ENCODE measurements at places on chromosomes 7 and 10.

GRCh38 chr7:134514663-134515062 is 12.7 kb upstream of the AKR1B10 start:
- no peak for DNase-seq

- DNase-seq, result no peak
These were observed 36.3 kb downstream of the CHN2 start for GRCh38 chr7:29230871-29231345.

DNA sequence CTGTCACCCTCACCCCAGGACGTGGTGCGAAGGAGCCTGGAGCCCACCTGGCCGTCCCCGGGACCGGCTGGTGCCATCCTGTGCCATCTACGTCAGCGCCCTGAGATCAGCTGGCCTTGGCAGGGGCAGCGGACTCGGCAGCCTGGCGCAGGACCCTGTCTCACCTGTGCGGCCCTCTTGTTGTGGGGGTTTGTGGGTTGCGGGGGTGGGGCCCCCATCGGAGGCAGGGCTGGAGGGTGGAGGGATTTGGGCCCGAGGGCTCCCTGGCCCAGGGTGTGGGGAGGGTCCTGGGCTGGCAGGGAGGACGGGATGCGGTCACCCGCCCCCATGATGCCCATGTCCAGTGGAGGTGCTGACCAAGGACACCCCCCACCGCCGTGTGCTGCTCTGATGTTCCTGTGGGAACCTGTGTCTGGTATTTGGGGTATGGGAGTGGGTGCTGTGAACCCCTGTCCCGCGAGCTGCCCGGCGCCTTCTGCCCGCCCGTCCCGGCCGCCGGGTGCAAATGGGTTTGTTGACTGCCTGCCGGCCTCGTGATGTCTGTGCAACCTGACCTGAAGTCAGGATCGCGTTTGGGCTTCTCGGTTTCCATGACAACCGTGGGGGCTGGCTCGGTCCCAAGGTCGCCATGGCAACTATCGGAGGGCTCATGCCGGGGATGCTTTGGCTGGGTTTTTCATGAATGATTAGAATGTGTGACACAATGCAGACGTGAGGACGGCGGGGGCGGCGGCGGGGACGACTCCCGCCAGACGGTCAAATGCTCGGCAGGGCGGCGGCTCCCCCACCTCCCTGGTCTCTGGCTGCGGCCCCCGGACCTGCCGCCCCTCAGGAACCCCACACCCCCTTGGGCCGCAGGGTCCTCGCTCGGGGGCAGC is 7.3 kb downstream of the MAFK start:
- DNase-seq, result no peak

DNA sequence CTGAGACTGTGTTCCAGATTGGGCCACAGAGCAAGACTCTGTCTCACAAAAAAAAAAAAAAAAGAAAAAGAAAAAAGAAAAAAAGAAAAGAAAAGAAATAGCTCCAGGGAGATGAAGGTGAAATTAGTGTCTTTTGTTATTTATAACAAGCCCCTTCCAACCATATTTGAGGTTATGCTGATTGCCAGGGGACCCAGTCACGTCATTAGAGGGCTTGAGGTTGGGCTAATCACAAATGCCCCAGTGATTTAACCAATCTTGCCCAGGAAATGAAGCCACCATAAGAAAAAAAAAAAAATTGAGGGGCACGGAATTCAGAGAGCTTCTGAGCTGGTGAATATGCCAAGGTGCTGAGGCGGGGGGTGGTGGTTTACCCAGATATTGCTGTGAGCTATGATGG is 11.3 kb upstream of the RNF216 start:
- DNase-seq, result no peak

GRCh38 chr7:8592167-8592566 is 158.8 kb downstream of the NXPH1 start:
- no peak for DNase-seq

- no peak for DNase-seq
These were observed 143.9 kb downstream of the JAZF1 start for GRCh38 chr7:28036696-28037095.

DNA sequence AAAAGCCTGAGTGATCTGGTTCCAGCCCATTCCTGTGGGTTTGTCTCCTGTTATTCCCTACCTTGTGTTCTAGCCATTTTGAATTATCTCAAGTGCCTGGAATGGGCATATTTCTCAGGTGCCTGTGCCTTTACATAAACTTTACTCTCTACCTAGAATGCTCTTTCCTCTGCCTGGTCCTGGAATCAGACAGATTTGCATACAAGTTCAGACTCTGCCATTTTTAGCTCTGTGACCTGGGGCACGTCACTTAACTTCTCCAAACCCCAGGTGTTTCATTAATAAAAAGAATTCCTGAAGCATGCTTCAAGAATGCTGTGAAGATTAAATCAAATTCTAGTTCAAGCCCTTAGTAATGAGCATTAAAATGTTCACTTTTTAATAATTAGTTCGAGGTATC is 7.8 kb downstream of the DCLRE1A start:
- no peak for DNase-seq

DNA sequence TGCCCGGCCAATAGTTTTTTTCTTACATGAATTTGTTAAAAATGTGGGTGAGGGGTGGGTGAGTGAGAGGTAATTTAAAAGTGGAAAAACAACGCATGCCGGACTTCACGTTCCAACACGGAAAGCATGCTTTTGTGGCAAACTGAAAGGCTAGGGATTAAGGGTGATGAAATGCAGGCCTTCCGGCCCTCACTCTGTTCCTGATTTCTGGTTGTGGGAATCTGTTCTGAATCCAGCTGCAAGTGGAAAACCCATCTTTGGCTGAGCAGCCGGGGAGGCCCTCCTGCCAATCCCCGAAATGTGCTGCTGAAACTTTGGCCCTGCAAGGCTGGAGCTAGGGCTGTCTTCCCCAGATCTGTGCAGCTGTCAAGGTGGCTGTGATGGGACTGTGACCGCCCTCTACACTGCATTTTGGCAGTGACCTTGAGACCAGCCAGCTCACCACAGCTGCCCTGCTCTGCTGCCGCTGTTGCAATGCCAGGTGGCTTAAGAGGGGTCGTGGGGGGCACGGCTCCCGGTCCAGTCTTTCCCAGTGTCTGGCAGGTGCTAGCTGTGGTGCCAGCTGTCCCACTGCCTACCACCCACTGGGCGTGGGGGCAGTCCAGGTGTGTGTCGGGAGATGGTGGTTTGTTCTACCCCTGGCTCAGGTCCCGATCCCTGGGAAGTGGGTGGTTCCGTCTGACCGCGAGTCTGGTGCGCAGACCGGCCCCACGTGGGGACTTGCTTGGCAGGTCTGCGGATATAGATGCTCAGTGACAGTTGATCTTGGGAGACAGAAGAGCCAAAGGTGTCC is 39.0 kb downstream of the TET1 start:
- DNase-seq, result no peak

GRCh38 chr7:132895231-132895630 is 186.7 kb downstream of the CHCHD3 start:
- no peak for DNase-seq

GRCh38 chr10:73517166-73517888 is 21.5 kb upstream of the PPP3CB start:
- DNase-seq, result no peak

DNA sequence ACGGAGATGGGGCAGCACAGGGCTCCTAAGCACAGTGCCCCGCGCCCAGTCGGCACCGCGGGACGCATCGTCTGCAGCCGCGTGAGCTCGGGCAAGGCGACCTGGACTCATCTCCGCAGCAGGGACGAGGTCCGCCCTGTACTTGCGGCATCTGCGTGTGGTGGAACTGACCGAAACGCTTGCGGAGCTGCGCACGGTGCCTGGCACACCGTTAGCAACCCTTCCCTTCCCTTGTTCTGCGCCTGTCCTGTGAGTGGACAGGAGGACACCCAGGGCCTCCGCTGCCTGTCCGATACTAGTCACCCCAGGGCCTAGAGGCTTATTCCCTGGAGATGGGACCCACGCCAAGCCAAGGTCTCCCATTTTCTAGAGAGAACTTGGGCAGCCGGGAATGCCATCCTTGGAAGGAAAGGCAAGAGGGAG is 98.5 kb downstream of the WDR11 start:
- no peak for DNase-seq

- DNase-seq, result no peak
These were observed 27.3 kb downstream of the SEC23IP start for GRCh38 chr10:119919826-119920225.

GRCh38 chr7:44084701-44085100 is 2.4 kb upstream of the POLM start:
- DNase-seq, result no peak

- no peak for DNase-seq
These were observed 693.9 kb downstream of the PARD3 start for GRCh38 chr10:34121125-34121753.

- no peak for DNase-seq
These were observed at the start of gene LOXL4 for GRCh38 chr10:98267894-98268693. LOXL4 (minus strand) TSS chr10:98268194; CDS start chr10:98263019, 5,175 bp downstream.

DNA sequence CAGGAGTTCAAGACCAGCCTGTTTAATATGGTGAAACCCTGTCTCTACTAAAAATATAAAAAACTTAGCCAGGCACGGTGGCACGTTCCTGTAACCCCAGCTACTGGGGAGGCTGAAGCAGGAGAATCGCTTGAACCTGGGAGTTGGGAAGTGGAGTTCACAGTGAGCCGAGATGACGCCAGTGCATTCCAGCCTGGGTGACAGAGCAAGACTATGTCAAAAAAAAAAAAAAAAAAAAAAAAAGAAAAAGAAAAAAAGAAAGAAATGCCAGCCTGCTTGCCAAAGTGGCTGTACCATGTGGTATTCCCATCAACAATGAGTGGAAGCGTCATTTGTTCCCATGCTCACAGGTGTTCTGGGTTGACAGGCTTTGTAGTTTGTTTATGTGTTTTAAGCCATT is 43.3 kb upstream of the NPTX2 start:
- DNase-seq, result no peak

GRCh38 chr10:131997366-131998049 is 15.8 kb upstream of the BNIP3 start:
- DNase-seq, result no peak

DNA sequence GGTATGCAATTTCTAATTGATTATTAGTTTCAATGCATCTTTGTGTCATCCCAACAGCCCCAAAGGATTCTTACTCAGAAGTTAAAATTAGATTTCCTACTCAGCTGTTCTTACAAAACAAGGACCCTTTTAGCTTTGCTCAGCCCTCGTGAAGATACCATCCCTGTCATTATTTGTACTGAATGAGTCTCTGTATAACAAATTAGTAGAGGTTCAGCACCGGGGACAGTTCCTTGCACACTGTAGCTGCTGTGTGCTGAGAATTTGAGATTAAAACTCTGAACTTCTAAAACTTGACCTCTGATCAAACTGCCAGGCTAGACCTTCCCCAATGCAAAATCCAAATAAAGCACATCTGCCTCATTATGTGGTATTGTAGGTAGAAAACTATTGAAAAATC is 299.1 kb downstream of the LHFPL3 start:
- no peak for DNase-seq

DNA sequence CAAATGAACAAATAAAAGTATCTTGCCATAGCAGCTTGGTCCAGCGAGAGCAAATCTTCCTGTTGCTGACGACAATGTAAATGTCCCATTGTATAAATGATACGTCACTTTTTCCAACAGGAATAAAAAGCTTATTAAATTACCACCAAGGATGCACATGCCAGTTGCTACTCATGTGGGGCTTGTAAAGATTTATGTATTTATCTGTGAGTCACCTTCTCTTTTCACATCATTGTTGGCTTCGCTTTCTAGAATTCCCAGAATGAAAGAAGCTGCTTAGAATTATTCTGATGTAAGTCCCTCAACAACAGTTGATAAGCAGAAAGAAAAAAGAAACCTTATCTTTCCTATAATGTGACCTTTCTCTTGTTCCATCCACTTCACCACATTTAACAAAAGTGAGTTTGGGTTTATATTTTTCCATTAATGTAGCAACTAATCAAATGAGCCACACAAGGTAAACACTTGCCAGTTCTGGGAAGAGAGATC is 22.4 kb downstream of the DNAJC12 start:
- DNase-seq, result no peak

DNA sequence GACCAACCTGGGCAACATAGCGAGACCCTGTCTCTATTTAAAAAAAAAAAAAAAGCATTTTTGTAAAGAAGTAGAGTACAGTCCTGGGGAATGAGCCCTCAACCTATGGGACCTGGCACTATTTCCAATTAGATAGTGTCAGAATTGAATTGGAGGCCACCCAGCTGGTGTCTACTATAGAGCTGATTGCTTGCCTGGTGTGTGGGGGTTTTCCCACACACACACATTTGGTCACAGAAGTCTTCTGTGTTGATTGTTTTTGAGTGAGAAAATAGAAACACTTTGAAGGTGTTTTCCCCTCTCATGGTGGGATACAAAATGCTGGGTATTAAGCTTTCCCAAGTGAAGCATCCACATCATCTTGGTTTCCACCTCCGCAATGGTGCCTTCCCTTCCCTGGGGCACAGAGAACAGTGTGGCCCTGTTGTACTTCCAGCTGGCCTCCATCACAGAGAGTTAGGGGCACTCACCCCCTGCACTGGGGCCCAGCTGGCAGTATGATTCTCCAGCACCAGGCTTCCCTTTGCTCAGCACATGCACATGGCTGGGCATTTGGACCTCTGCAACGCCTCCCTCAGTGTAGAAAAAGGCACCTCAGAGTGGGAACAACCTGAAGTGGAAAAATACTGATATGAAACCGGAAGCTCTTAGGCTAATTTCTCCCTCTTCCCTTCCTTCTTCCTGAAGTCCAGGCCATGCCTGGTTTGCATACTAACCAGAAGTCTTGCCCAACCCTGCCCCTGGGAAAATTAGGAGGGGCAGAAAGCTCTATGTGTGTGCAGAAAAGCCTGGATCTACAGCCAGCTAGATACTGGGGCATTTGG is 10.7 kb upstream of the NFKB2 start:
- DNase-seq, result no peak

GRCh38 chr10:47449979-47450378 is 33.9 kb downstream of the ANXA8 start:
- DNase-seq, result no peak

DNA sequence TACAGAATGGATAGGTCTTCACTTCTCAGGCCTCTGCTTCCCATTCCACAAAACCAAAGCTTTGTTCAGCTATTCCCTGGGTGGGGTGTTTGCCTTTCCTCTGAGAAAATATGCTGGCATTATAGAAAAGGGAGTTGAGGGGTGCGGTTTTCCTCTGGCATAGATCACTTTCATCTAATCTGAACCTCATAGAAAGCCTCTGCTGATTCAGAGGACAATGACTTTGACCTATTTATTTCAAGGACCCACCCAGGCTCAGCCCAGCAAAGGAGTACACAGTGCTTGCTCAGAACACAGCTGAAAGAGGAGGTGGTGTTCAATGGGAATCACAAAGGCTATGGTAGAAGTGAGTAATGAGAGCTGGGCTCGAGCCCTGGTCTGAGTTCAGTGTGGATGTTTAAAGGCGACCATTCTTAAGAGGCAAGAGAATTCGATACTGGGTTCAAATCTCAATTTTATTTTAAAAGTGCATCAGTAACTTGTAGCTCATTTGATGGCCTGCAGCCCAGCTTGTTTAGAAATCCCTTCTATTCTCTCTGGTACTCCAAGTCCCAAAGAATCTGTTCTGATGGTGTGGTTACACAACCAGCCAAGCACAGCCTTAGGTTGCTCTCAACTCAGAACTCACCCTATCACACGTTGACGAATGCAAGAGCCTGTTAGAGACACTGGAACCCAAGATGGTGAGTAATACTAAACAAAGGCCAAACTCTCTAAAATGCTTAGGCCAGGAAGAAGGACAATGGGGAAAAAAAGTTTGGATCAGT is 1012.8 kb downstream of the LRMDA start:
- DNase-seq, result no peak

- DNase-seq, result no peak
These were observed 35.4 kb upstream of the ZNF107 start for GRCh38 chr7:64630496-64630895.

- DNase-seq, result no peak
These were observed 5.0 kb downstream of the PGAM2 start for GRCh38 chr7:44060091-44060947.

- DNase-seq, result no peak
These were observed 49.3 kb upstream of the AFAP1L2 start for GRCh38 chr10:114453576-114453975.

Measured in stimulated activated CD4-positive, alpha-beta T cell treated with anti-CD3 and anti-CD28 coated beads, Interleukin-1b, Interleukin-23, amount 100 ng/mL, for 24 hours (primary cell).